ENCODE measurements at places on chromosomes 5 and 9.

GRCh38 chr5:53291528-53291927, 182.0 kb upstream of the MOCS2 start:
- no peak for DNase-seq

DNA sequence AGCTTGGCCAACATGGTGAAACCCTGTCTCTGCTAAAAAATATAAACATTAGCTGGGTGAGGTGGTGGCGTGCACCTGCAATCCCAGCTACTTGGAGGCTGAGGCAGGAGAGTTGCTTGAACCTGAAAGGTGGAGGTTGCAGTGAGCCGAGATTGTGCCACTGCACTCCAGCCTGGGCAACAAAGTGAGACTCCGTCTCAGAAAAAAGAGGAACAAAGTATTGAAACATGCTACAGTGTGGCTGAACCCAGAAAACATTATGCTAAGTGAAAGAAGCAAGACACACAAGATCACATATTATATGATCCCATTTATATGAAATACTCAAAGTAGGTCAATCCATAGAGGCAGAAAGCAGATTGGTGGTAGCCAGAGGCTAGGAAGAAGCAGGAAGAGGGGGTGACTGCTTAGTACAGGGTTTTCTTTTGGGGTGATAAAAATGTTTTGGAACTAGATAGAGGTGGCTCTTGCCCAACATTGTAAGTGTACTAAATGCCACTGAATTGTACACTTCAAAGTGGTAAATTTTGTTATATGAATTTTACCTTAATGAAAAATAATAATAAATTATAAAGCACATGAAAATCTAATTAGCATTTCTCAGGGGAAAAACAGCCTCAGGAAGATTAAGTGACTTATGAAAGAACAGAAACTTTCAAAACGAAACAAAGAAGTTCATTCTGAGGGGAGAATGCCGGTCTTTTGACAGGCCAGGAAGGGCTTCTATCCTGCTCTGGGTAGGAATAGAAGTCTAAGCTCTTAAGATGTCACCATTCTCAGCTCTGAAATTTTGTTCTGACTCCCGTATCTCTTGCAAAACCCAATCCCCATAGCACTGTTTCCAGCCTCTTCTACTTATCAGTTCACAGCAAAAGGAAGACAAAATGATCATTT, 161.1 kb upstream of the TBCA start:
- DNase-seq, result no peak

DNA sequence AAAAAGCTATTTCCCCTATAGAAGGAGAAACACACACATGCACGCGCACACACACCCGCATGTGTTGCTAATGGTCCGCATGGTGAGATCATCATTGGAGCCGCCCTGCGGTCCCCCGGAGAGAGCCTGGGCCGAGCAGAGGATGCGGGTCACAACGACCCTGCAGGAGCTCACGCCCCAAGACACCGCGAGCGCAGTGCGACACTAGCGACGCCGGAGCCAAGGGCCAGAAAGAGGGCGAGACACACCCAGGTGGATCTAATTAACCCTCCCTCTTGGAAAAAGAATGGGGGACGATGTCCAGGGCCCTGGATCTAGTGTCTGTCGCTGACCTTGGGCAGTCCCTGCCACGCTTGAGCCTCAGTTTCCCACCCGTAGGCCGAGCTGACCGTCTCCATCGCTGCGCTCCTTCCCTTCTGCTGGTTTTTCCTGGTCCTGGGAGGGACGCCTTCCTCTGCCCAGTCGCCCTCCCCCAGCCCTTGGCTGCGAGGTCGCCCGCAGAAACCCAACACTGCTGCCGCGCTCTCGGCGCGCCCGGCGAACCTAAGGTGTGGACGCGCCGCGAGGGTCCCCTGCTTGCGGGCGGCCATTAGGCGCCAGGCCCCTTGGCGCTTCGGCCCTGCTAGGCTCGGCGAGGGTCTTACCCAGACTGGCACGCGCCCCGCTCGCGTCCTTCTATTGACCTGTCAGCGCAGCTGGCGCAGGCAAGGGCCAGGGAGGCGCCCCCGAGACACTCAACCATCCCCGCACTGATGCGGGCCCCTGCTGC, 47.5 kb upstream of the RNF20 start:
- no peak for DNase-seq

DNA sequence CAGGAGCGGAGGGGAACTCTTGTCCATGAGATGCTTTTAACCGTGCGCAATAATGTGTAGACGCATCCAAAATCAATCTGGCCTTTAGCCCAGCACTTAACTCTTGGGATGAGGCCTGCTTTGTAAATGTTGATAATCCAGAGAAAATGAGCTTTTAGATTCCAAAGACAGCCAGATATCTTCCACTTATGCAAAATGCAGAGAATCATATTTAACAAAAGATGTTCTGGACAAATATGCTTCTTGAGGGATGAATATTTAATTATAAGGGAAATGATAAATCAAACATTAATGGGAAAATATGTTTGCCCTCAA, 5.6 kb downstream of the S1PR3 start:
- no peak for DNase-seq

DNA sequence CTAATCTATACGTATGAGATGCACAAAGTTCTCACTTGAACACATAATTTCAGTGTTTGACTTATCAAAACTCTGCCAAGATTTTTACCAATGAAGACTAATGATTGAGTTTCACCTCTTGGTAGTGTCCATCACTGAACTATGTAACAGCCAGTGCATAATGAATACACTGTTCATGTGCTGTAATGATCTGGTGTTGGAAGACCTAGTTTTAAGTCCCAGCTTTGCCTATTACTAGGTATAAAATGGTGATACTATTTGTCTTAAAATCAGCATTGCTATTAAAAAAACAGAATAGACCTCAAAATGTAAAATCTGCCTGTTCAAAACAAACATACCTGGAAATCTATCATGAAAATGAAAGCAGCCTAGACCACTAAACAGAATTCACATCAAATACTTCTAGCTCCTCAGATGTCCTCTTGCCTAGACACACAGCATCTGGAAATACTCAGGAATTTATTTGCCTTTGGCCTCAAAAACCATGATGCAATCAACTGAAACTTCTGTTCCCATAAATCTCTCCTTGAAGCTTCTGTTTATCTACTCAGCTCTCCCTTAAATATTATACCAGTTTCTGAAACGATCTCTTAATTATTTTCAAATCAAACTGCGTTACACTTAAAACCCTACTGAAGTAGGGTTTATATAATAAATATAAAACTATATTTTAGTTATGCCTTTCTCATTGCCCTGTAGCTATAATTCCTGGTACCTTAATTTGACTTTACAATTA, 38.1 kb downstream of the MRPS27 start:
- no peak for DNase-seq

DNA sequence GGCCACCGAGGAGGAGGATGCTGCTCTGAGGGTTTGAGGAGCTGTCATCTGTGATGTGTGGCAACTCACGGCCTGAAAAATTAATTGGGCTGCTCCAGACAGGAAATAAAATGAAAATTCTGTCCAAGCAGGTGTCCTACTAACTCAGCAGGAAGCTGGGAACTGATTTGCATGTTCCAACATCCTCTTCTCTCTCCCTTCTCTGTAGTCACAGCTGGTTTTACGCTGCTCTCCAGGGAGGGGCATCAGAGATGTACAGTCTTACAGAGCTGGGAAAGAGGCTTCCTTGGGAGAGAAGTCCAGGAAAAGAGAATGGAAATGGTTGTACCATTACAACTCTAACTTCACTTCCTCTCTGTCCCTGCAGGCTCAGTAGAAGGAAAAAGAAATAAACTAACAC, 24.2 kb upstream of the SIL1 start:
- no peak for DNase-seq

GRCh38 chr5:168600409-168600808, 21.2 kb upstream of the PANK3 start:
- no peak for DNase-seq

DNA sequence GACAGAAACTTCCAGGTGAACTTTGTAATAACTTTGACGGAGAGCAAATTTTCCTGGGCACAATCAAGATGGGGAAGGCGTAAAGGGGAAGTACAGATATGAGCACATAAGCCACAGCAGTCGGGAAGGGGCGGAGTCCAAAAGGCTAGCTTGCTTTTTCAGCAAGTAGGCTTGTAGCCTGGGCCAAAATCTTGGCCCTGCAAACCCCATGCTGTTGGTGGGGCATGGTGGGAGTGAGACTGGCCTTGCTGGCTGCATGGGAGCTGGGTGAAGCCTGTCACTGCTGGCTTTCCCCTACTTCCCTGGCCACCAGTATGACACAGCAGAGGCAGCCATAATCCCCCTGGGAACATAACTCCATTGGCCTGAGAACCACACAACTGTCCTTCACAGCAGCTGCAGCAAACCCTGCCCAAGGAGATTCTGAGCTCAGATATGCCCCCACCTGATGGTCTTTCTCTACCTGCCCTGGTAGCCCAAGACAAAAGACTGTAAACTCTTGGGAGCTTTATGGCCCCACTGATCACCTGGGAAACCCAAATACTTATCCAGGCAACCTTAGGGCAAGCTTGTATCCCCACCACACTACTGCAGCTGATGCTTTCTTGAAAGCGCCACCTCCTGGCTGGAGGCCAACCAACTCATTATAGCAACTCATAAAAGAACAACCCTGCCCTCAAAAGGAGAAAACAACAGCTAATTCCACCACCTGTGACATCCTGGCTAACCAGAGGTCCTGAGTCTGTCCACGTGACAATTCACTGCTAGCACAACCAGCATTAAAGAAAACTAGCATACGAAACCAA, 24.0 kb downstream of the DCTN4 start:
- no peak for DNase-seq

DNA sequence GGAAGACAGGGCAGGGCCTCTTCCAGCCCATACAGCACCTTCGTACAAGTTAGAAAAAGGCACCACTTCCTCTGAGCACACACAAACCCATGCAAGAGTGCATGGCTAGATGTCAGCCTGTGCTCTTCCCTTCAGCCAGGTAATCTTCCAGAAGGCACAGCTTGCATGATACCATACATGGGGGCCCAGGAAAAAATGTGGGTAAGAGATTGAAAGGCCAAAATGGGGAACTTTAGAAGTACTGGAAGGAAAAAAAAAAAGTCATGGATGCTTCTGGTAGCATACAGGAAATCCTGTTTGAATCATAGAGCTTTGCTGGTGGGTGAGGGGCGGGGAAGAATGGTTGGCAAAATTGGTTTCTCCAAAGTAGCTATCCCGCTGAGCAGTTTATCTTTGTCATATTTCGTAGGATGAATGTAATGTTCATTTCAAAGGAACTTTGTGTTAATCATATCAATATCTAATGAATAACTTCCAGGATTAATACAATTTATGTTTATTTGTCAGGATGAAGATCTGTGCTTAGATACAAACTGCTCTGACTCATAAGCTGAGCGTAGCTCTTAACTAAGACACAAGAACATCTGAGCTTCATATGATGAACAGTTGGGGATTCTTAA, 78.2 kb upstream of the MAP3K1 start:
- DNase-seq, result no peak

DNA sequence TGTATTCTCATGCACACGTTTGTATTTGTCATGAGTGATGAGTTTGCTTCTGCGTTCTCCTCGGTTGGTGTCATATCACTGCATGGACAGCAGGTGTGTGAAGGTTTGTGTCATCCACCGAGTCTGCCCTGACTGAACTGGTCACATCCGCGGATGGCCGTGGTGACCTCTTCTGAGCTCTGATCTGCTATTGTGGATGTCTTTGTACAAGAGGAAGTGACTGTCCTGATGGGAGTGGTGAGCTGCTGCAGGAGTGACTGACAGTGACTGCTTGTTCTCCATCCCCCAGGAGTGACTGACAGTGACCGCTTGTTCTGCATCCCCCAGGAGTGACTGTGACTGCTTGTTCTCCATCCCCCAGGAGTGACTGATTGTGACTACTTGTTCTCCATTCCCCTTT, 69.9 kb downstream of the EHMT1 start:
- no peak for DNase-seq

GRCh38 chr9:79779901-79780300, 208.1 kb downstream of the TLE4 start:
- DNase-seq, result no peak

DNA sequence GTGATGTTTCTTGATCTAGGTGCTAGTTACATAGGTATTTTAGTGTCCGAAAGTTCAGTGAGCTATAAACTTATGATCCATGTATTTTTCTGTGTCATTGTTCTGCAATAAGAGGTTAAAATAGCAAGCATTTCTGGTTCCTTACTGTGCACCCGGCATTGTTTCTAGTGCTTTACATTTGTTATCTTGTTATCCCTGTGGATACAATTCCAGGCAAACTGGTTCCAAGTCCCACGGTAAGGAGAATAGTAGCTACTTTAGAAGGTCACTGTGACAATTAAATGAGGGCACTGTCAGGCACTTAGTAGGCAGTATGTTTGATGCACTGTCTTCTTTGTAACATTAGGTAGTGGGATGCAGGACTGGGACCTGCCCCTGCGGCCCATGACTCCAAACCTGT, 9.0 kb downstream of the FUBP3 start:
- DNase-seq, result no peak

GRCh38 chr5:59180515-59180914, 597.6 kb downstream of the RAB3C start:
- DNase-seq, result no peak

DNA sequence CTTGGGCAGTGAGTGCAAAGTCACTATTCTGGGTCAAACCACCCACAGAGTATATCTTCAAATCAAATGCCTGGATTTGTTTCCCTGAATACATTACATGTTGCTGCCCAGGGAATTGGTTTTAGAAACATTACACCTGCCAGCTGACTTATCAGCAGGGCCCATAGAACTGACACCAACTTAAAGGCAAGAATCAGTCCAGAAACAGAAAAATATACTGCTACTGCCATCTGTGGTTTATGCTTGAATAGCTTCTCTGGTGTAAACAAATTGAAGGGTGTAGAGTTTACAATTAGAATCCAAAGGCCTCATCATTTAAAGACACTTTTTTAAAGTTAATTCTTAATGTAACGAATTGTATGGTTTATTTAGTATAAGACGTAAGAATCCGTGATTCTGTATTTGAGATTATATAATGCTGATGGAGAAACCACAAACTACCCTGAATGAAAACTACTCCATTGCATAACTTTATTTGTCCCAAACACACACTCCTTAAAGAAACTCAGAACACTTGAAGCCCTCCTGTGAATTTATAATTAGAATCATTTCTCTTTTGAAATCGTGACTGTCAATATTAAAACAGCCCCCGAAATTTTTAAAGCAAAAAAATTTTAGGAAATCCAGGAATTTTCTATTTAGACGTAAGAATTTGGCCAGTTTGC, 6.2 kb downstream of the NR6A1 start:
- no peak for DNase-seq

- no peak for DNase-seq
Observed at GRCh38 chr9:18829873-18830272, 203.1 kb downstream of the SAXO1 start.

DNA sequence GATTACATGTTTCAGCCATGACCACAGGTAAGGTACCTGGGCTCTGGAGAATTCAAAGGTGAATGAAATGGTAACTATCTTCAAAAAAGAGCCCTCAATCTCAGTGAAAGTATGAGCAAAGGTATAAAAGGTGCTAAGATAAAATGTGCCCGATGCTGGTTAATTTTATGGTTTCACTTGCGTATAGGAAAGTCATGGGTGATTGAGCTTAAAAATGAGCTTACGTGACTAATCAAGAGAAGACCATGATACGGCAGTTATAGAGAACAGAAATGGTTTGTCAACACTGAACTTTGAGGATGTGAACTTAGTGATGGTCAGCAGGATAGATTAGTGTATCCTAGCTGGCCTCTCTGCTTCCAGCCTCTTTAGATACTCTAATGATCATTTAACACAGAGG, 320.1 kb downstream of the DEPDC1B start:
- DNase-seq, result no peak

- DNase-seq, result no peak
Observed at GRCh38 chr9:70043689-70044489, at the start of gene MAMDC2. Gene MAMDC2 (plus strand): TSS chr9:70043848. CDS start chr9:70044198, 350 bp downstream.

- DNase-seq, result no peak
Observed at GRCh38 chr9:36437790-36438189, 37.7 kb upstream of the RNF38 start.
